ENCODE measurements at places on chromosomes 3 and 15.

DNA sequence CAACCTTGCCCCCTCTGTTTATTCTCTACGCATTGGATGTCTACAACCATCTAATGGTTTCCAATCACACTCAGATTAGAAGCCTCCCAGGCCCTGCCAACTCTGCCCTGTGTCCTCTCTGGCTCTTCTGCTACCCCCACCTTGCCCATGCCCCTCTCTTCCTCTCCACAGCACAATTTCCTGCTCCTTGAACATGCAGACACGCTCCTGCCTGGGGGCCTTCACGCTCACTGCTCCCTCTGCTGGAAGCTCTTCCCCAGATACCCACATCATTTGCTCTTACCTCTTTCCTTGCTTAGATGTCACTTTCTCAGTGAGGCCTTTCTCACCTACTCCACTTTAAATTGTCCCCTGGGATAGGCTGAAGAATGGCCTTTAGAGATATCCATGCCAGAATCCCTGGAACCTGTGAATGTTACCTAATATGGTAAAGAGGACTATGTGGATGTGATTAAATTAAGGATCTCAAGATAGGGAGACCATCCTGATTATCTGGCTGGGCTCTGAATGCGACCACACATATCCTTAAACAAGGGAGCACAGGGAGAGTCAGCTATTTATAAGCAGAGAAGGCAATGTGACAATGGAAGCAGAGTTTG lies 9.9 kb downstream of the KY start:
- peak; percentile 71 for DNase-seq

- no peak for DNase-seq
Measured at GRCh38 chr3:42658091-42658770, 4.7 kb downstream of the ZBTB47 start.

- no peak for DNase-seq
Measured at GRCh38 chr15:98321896-98322295, 326.4 kb upstream of the IGF1R start.

GRCh38 chr3:179715582-179715981 lies 62.7 kb downstream of the USP13 start:
- DNase-seq = no peak

DNA sequence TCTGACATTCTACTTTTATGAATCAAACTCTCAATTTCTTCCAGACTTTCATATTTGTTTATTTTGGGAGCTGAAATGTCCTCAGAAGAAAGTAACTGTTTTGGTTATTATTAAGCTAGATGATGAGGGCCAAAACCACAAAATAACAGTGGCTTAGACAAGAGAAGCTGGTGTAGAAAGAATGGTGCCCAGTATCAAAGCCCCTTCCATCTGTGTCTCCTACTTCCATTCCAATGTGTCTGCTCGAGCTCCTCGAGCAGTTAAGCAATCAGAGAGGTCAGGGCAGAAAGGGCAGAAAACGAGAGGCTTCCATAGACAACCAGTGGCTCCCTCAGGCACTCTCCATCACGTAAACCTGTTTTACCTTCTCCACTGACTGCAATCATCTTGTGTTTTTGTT lies 59.7 kb upstream of the MAGI1 start:
- peak; percentile 76 for DNase-seq

DNA sequence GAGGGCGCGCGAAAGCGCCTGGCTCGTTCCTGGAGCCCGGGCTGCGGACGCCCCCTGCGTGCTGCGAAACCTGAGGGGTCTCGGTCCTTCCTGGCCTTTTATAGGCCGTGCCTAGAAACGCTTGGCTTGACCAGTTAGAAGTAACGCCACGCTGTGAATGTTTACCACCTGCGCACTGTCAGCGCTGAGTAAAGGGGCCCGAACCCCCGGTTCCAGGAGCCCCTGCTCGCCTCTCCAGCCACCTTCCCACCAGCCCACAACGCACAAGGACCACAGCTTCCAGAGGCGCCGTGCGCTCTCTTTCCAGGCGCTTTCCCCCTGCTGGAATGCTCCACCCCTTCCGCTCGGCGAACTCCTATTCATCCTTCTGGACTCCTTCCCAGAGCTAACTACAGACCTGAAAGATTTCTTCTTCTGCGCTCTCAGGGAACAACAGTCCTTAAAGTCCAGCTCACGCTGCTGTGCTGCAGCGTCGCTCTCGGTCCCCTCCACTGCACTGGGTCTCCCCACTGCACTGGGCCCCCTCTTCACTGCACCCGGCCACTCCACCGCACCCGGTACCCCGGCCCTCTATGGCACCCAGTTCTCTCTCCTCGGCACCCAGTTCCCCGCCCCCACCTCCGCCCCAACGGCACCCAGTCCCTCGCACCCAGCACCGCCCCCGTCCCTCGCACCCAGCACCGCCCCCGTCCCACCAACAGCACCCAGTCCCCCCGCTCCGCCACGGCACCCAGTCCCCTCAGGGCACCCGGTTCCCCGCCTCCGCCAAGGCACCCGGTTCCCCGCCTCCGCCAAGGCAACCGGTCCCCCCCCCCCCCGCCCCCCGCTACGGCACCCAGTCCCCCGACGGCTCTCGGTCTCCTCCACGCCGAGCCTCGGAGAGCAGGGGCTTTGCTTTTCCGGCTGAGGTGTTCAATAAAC lies 69.8 kb downstream of the SQOR start:
- DNase-seq = peak; percentile 27

GRCh38 chr15:85955501-85956391 lies 123.9 kb upstream of the AGBL1 start:
- DNase-seq = no peak

GRCh38 chr3:16148783-16149182 lies 25.7 kb upstream of the GALNT15 start:
- peak; percentile 86 for DNase-seq

- no peak for DNase-seq
Measured at GRCh38 chr3:70621451-70621850, 309.0 kb upstream of the MDFIC2 start.

DNA sequence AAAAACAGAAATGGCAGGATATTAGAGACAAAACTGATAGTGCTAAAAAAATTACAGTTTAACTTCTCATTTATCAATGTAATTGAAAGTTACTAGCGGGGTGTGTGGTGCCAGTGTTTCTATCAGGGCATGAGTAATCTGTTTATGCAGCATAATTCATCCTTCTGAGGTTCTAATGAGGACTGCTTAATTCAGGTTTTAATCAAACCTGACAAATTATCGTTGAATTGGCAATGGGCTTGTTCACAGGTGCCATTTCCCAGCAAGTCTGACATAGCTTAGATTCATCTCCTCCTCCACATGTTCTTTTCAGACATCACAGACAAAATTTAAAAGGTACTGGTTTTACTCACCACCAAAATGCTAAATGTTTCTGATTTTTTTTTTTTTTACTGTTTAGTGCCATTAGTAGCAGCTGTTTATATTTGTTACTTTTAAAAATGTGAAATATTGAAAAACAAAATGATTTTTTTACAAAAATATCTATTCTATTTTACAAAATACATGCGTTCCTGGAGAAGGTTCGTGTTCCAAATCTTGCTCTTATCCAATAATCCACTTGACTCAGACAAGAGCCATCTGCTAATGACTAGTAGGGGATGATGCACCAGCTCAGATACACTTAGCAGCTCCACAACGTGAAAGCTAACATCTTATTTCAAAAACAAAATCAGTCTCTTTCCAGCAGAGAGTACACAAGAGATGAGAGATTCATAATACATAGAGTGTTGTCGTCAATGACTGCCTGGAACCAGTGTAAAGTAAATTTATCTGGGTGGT lies 447.7 kb upstream of the DPPA4 start:
- DNase-seq = no peak

DNA sequence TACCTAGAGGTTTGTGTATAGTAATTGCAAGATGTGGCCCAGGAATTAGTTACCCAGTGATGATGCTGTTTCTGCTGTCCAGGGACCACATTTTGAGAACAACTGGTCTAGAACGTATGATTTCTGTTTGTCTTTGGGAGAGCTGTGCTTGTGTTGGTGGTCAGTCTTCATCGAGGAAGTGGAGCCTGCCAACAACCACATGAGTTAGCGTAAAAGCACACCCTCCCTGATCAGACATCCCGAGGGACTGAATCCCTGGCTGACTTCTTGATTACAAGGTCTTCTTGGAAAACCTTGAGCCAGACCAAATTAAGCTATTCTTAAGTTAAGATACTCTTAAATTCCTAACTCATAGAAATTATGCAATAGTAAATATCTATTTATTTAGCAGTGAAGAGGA lies 81.7 kb upstream of the ZPLD1 start:
- no peak for DNase-seq

GRCh38 chr15:89472785-89473256 lies 23.6 kb downstream of the RHCG start:
- peak; percentile 84 for DNase-seq

DNA sequence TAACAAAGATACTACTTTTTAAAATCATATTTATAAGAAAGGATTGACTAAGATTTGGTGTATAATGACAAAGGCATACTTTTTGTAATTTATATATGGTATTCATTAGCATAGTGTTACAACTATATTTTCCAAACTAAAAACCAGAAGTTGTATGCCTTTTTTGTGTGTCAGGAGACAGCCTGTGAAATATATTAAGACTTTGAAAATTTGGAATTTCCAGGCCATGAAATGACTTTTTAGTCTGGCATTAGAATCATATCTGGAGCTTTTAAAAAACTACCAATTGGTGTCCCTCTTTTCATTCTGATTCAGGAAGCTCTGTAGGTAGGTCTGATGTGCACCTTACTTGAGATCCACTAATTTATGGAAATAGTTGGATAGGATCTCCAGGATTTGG lies 41.9 kb downstream of the CALML4 start:
- no peak for DNase-seq

- no peak for DNase-seq
Measured at GRCh38 chr3:94453864-94454263, 391.0 kb downstream of the NSUN3 start.

GRCh38 chr3:134326760-134327593 lies 47.3 kb downstream of the AMOTL2 start:
- peak; percentile 89 for DNase-seq

DNA sequence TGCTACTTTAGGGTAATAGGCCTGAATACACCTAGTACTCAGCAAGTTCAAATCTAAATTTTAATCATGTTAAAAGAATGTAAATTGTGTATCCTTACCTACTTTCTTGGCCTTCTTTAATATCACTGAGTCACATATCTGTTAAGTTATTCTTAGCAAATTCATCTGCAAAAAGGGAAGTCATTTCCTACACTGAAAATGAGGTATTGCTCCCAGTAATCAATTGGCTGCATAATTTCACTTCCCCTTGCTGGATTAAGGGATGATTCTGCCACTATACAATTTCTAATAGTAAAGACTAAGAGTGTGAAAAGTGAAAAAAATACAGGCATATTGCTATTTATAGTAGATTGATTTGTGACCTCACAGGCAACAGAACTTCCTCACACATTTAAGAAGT lies 47.8 kb downstream of the CCDC54 start:
- no peak for DNase-seq

DNA sequence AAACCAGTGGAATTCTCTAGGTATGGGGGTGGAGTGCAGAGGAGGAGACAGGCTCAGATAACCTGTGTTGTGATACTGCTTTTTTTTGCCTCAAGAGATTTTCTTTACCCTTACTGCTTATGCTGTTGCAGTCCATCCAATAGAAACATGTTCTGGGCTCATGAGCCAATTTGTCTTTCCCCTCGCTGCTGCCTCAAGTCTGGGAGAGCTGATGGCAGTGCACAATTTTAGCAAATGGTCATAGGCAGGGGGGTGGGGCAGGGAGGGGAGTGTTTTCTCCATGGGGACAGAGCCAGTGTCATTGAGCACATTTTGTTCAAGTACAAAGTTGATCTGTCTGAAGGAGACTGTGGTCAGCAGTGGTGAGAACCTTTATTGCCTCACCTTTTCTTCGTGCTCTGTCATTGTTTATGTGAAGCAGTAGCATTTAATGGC lies 134.9 kb downstream of the MBNL1 start:
- DNase-seq = no peak

GRCh38 chr3:151630938-151631441 lies 102.7 kb upstream of the AADACL2 start:
- peak; percentile 16 for DNase-seq

DNA sequence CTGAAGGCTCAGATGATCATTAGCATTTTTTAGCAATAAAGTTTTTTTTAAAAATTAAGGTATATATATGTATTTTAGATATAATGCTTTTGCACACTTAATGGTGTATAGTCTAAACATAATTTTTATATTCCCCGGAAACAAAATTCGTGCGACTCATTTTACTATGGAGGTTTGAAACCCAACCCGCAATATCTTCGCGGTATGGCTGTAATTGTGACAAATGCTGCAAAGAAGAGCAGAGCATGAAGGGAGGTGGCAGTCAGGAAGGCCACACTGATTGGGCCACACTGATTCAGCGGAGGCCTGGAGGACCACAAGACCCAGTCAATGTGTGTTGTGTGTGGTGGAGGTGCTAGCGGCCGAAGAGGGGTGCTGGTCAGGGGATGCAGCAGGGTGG lies 4.5 kb upstream of the CYP8B1 start:
- no peak for DNase-seq

DNA sequence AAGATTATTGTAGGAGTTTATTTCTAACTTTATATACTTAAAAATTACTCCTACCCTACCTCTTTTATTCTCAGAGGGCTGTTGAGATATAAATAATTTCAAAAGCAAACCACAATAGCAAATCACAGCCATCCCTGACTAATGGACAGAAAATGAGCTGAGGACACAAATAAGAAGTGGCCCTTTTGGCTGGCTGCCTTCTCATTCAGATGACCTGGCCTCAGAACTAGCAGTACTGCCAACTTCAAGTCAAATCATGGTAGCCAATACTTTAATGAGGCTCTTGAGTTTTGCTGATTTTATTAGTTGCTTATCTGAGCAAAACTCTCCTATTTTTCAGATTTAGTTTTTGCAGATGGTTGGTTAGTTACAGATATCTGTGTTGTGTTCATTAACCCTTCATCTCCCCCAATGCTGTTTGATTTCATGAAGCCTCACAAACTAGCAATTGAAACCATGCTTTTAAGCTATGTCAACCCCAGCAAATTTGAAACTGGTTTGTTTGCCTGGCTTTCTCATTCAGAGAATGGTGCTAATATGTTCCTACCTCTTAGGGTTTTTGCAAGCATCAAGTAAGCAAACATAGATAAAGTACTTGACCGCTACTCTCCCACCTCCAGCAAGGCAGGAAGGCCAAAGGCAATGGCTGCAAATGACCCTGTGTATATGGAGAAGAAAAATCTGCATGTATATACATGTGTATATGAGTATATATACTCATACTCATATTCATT lies 73.4 kb upstream of the HACD2 start:
- DNase-seq = peak; percentile 63

DNA sequence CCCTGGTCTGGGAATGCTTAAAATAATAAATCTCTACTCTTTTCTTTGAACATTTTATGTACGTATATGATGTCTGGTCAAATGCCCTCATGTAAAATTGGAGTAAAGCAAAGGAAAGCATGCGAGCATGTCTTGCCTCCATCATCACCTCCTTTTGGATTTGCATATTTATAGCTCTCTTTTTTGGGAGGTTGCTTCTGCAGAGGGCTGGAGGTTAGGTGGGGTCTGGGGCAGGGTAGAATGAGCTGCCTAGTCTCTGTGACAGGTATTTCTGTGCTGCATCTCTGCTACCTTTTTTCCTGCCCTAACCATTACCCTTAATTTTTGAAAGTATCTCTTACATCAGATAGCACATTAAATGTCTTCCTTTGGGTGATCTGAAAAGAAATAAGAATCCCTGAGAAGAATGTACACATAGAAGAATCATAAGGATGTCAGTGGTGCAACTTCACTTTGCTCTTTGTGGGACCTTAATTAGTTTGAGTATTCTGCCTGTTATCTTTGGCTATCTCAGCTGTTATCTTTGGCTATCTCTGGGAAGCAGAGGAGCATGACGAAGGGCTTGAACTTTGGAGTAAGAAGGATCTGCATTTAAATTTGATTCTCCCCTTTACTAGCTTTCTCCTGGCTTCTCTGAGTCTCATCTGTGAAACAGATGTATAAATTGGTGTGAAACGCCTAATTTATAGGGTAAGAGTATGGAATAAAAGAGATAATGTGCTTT lies 40.2 kb downstream of the PPM1L start:
- no peak for DNase-seq

GRCh38 chr15:100438570-100438969 lies 90.2 kb downstream of the CERS3 start:
- no peak for DNase-seq
